Heart left ventricle (tissue), 16 donors: ENCODE measurements at places on chromosomes 13 and 19. TPM values are rescaled to one million over a fixed set of nuclear protein-coding genes. Genes with fewer than 3 reads are reported as not detected.
A peak's percentile ranks its signal among the peaks of the same experiment; 100 is the strongest.

CYP2F1 gene
- total RNA-seq = not detected

- no peaks in the 10 kb centered on the region for H3K27me3 ChIP-seq
- no peaks in the 10 kb centered on the region for H3K4me1 ChIP-seq
- no peak for DNase-seq
- no peak overlapping the region for H3K27ac ChIP-seq
- no peaks in the 10 kb centered on the region for H3K36me3 ChIP-seq
Measured at GRCh38 chr13:67281466-67281865, 51.3 kb upstream of the PCDH9 start.

DNA sequence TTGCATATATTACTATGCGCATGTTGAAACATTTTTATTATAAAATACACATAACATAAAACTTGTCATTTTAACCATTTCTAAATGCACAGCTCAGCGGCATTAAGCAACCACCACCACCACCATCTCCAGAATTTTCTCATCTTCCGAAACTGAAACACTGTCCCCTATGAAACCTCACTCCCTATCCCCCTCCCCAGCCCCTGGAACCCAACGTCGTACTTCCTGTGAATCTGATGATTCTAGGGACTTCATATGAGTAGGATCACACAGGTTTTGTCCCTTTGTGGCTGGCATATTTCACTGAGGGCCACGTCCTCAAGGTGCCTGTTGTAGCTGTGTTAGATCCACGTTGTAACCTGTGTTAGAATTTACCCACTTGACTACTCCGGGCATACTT is 716 bp upstream of the MAP2K2 start:
- no peak for DNase-seq
- H3K4me1 ChIP-seq = peaks cover 13% of the 10 kb centered on the region
- H3K27ac ChIP-seq = no peak overlapping the region
- H3K36me3 ChIP-seq = peaks cover 2% of the 10 kb centered on the region
- peak overlapping the region; percentile 73 for H3K4me3 ChIP-seq

GRCh38 chr19:3575949-3576673 is 3.4 kb downstream of the HMG20B start:
- H3K36me3 ChIP-seq = no peaks in the 10 kb centered on the region
- no peak overlapping the region for H3K27ac ChIP-seq
- no peak overlapping the region for H3K4me3 ChIP-seq
- no peaks in the 10 kb centered on the region for H3K27me3 ChIP-seq
- peaks cover 30% of the 10 kb centered on the region for H3K4me1 ChIP-seq

GRCh38 chr19:4910594-4911281 is 1.4 kb downstream of the UHRF1 start:
- no peak for DNase-seq
- H3K36me3 ChIP-seq = no peaks in the 10 kb centered on the region
- peaks cover 24% of the 10 kb centered on the region for H3K4me1 ChIP-seq
- H3K27ac ChIP-seq = no peak overlapping the region
- no peaks in the 10 kb centered on the region for H3K27me3 ChIP-seq

GRCh38 chr13:97366172-97366688 is 67.7 kb upstream of the RAP2A start:
- H3K27me3 ChIP-seq = no peaks in the 10 kb centered on the region
- peaks cover 28% of the 10 kb centered on the region for H3K4me1 ChIP-seq
- no peak overlapping the region for H3K27ac ChIP-seq
- DNase-seq = no peak
- H3K36me3 ChIP-seq = peaks cover 26% of the 10 kb centered on the region

- DNase-seq = no peak
- no peak overlapping the region for H3K4me3 ChIP-seq
- H3K36me3 ChIP-seq = no peaks in the 10 kb centered on the region
- no peaks in the 10 kb centered on the region for H3K4me1 ChIP-seq
Measured at GRCh38 chr13:101303521-101303920, 112.8 kb downstream of the NALCN start.

DNA sequence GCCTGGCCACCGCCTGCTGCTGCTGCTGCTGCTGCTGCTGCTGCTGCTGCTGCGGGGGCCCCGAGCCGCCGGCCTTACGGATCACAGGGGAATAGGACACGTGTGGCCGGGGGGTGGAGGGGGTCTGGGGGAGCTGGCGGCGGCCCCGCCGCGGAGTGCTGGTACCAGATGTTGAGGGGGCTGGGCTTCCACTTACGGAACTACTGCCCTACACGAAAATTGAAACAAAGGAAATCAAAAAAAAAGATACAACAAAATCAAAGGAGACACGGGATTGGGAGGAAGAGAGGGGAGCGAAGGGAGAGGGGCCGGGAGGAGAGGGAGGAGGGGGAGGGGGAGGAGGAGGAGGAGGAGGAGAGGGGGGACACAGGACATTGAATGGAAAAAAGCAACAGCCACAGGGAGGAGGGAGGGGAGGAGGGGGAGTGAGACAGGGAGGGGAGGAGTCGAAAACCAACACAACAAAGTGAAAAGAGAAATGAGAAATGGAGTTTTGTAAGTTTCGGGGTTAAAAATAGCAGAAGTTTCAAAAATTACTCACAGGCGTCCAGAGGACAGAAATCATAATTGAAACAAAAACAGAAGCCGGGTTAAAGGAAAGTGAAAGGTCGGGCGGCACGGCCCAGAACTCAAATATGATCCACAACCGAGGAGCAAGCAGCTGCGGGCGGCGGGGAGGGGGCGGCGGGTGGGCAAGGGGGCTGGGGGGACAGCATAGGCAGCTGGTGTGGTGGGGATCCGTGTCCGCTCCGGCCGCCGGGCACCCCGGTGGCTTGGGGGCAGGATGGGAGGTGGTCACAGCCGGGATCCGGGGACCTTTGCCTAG is 57.8 kb downstream of the IER2 start:
- peak; percentile 72 for DNase-seq
- H3K27me3 ChIP-seq = no peaks in the 10 kb centered on the region
- no peaks in the 10 kb centered on the region for H3K36me3 ChIP-seq
- H3K27ac ChIP-seq = peak overlapping the region; percentile 32

- no peaks in the 10 kb centered on the region for H3K27me3 ChIP-seq
- no peak overlapping the region for H3K27ac ChIP-seq
- no peak for DNase-seq
- H3K4me3 ChIP-seq = no peak overlapping the region
Measured at GRCh38 chr13:99916366-99917103, 55.0 kb downstream of the ZIC5 start.
